ENCODE measurements at places on chromosomes 7 and 10. TPM values are rescaled to one million over a fixed set of nuclear protein-coding genes. Genes with fewer than 3 reads are reported as not detected.

Gene KLLN
- total RNA-seq = 0.32 TPM

Gene MNX1
- total RNA-seq = 21.6 TPM

Gene TMEM273
- not detected for total RNA-seq

Gene CYP2C8
- 3.4 TPM for total RNA-seq

DNA sequence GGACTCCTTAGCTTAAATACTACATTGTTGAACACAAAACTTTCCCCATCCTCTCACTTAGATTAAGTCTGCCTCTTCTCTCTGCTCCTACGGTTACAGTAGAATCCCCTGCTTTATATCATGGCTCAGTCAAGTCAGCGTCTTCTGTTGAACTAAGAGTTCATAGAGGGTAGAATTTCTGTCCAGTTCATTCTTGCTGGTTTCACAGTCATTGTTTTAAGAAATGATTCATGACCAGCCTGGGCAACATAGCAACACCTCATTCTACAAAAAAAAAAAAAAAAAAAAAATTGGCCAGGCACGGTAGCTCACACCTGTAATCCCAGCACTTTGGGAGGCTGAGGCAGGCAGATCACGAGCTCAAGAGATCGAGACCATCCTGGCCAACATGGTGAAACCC is 3.7 kb upstream of the ZFYVE27 start:
- no peak for DNase-seq

Gene OR2AE1
- not detected for total RNA-seq

GRCh38 chr10:86337121-86337601 is 29.4 kb downstream of the GRID1 start:
- DNase-seq = no peak

Gene SAP25
- total RNA-seq = 5.8 TPM

Gene BUD23
- total RNA-seq = 62.2 TPM

- no peak for DNase-seq
Observed at GRCh38 chr10:12322583-12323131, 26.7 kb upstream of the CAMK1D start.

Gene ENTPD1
- total RNA-seq = 2.7 TPM

DNA sequence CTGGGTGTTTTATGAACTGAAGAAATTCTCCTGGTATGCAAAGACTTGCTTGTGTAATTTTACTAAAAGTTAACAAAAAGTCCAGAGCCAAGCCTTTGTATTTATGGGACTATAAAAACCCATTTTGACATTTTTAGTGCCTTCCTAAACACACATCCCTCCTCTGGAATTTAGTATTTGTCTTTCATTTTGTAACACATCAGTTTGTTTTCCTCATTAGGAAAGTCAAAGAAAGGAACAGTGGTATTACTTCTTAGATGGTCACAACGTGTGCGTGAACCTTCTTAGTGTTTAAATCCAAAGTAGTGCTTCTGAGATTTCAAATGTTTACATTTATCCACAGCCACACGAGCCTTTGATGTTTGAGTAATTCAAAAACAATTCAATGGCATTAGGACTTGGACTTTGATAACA is 103.2 kb upstream of the TMEM106B start:
- DNase-seq = no peak

Gene SLIT1
- total RNA-seq = 0.97 TPM

- peak; percentile 89 for DNase-seq
Observed at GRCh38 chr10:43420369-43421200, 11.6 kb upstream of the HNRNPF start.

Gene NUDT13
- total RNA-seq = 2.4 TPM

Gene IGFBP3
- total RNA-seq = 20.3 TPM

Gene RPEL1
- total RNA-seq = not detected

GRCh38 chr10:83301732-83302131 is 837.6 kb upstream of the GHITM start:
- no peak for DNase-seq

Gene TLX1
- not detected for total RNA-seq

DNA sequence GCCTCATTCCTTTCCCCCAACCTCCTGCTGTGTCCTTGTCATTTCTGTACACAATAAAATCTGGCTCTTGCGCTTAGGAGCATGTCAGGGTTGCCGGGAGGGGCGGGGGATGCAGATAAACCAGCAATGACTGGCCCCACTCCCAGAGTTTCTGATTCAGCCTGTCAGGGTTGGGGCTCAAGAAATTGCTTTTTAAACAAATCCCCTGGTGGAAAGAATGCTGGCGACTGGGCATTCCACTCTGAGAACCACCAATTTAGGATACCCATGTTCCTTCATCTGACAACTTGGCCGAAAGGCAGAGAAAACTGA is 376.4 kb downstream of the TCERG1L start:
- peak; percentile 62 for DNase-seq

GRCh38 chr10:16690417-16690816 is 126.8 kb downstream of the RSU1 start:
- DNase-seq = no peak

DNA sequence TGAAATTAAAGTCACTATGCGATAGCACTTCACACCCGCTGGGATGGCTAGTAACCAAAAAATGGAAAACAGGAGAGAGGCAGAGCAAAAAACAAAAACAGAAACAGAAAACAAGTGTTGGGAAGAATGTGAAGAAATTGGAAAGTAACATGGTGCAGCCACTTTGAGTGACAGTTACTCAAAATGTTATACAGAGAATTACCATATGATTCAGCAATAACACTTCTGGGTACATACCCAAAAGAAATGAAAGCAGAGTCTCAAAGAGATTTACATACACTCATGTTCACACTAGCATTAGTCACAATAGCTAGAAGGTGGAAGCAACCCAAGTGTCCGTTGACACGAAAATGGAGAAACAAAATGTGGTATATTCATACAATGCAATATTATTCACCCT is 88.6 kb upstream of the KCNIP2 start:
- no peak for DNase-seq

Gene OPALIN
- not detected for total RNA-seq

Gene CPA2
- total RNA-seq = 0.40 TPM

GRCh38 chr10:21317902-21318301 is 207.6 kb downstream of the SKIDA1 start:
- no peak for DNase-seq

GRCh38 chr7:93055543-93056107 is 62.2 kb downstream of the SAMD9 start:
- no peak for DNase-seq

- no peak for DNase-seq
Observed at GRCh38 chr10:17214526-17214925, 13.1 kb upstream of the TRDMT1 start.

Gene HOXA3
- not detected for total RNA-seq

Gene AFAP1L2
- total RNA-seq = 1.5 TPM

DNA sequence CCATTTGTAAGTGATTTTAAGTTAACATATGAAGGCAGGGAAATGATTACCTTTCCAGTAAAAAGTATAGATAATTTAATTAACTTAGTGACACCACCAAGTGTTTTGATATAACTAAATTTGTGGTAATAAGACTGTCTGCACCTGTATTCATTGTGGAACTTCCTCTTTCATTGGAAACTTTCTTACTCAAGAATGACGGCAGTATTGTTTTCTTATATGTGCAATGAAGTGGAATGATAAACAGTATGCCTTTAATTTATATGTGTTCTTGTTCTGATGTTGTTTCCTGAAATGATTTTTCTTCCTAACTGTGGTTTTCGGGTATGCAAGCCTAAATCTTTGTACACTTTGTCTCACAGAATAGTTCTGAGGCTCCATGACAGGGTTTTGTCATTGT is 46.4 kb downstream of the CASD1 start:
- no peak for DNase-seq

- DNase-seq = peak; percentile 88
Observed at GRCh38 chr10:35563261-35563891, 41.8 kb upstream of the GJD4 start.

Gene BNIP3
- 87.3 TPM for total RNA-seq

Data from endodermal cell (in vitro differentiated cells).